GM06990 (cell line): ENCODE measurements at places on chromosomes 11 and 22.

GRCh38 chr11:43546561-43547429 lies 133.7 kb upstream of the HSD17B12 start:
- DNase-seq: no peak

GRCh38 chr11:371051-371450 lies 1.8 kb downstream of the B4GALNT4 start:
- no peak for DNase-seq

- no peak for DNase-seq
Observed at GRCh38 chr22:20998411-20999336, 3.2 kb downstream of the THAP7 start.

GRCh38 chr11:69049490-69049867 lies 747 bp downstream of the TPCN2 start:
- no peak for DNase-seq

DNA sequence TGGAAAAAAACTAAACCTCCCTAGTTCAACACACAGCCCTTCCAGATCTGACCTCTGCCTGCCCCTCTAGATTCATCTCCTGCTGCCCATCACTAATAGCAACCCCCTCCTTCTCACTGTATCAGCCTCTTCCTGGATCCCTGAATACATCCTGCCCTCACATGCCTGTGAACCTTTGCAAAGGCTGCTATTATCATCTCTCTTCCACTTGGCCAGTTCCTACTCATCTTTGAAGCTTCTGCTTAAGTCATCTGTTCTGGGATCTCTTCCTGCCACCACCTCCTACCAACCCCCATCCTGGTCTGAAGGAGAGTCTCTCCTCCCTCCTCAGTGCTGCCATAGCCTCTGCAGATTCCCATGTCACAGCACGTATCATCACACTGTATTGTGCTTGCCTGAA lies 38.0 kb upstream of the AMOTL1 start:
- no peak for DNase-seq

DNA sequence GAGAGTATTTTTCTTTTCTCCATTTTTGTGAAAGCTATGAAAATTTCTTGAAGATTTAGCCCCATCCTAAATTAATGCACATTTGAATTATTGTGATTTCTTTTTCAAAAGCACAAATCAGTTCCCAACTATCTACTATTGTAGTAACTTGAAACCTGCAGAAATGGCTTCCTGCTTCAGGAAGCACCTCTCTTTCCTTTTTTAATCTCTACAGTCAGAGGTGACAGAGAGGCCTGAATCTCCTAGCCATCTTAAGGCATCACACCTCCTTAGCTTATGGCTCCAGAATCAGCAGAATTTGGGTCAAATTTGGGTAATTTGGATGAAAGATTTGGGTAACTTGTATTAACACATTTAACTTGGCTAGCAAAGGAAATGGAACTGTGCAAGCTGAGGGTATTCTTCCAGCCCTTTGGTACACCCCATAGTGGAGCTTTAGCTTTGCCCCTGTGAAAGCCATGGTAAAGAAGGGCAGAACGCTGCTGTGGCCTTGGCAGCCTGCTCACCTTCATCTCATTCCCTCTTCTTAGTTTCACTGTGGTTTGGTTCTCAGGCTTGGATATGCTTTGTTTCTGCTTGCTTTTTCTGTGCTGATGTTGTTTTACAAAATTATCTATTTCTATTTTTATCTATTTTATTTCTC lies 16.2 kb downstream of the TBCEL start:
- no peak for DNase-seq

DNA sequence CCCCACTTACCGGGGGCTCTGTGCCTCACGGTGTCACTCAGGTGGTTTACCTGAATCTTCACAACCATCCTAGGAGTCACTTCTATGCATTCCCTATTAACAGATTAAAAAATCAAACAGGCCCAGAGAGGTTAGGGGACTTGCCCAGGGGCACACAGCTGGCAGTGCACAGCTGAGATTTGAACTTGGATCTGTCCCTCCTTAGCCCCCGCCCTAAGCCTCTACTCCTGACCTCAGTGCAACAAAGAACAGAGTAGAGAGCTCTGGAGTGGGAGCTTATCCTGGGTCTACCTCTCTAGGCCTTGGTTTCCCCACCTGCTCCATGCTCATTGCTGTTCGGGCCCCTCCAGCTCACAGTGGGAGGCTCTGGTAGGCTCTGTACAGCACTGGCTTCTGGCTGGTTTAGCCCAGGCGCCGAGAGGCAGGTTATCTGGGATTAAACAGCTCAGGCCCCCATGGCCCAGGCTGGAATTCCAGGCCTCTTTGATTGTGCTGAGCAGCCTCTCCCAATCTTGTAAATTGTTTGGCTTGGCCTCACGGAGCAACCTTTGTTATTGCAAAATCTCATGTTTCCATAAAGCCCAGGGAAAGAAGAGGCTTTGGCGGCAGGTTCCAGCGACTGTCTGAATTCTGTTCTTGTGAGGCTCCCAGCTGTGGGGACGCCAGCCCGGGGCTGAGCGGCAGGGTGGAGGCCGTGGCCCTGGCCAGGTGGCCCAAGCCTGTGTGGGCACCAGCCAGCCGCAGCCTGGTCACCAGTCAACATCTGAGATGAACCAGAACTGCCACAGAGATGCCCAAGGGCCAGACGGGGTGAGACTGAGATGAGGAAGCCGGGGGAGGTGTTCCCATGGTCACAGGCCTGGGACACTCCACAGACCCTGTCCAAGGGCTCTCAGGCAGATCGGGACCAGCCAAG lies 28.9 kb upstream of the SHISAL1 start:
- no peak for DNase-seq

- DNase-seq: no peak
Observed at GRCh38 chr11:121563900-121564822, 111.4 kb upstream of the SORL1-AS1 start.

DNA sequence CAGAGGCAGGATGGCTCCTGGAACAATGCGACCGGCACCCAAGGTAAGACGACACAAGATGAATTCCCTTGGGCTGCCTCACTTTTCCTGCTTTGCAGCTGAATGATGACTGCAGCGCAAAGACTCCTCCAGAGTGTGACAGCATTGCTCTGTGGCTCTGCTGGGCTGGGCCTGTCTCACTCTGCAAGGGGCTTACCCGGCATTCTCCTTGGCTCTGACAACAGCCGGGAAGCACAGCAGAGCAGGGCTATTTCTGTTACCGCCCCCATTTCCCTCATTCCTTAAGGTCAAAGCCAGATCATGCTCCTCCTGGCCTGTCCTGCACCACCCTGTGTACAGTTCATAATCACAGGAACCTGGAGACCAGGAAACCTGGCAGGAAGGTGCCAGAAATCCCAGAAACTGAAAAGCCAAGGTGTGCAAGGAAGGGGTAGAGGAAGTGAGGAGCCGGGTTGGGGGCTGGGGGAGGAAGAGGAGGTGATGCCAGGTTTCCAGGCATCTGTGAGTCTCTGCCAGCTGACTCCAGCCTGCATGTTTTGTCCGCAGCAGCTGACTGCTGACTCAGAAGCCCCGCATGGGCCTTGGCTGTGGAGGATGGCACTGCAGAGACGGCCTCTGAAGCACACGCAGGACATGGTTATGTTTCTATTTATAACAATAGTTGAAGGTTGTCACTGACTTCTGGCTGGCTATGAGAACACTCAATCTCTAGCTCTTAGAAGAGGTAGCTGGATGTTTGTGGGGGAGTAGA lies 113.6 kb downstream of the MICAL3 start:
- no peak for DNase-seq

DNA sequence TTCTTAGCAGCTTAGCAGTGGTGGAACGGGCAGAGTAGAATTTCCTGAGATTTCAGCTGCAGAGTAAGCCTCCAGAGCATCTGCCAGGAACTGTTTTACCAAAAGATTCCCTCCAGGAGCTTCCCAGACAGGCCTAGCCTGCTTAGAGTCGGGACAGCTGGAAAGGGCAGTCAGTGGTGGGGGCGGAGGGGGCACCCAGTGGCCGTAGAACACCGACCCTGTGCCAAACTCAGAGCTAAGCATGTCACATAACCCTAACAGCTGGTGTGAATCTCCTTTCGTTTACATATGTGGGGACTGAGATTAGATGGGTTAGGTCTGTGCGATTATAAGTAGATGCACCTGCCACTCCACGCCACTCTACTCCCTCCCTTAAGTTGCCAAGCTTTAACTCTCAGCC lies 80.0 kb upstream of the CRTAM start:
- no peak for DNase-seq

DNA sequence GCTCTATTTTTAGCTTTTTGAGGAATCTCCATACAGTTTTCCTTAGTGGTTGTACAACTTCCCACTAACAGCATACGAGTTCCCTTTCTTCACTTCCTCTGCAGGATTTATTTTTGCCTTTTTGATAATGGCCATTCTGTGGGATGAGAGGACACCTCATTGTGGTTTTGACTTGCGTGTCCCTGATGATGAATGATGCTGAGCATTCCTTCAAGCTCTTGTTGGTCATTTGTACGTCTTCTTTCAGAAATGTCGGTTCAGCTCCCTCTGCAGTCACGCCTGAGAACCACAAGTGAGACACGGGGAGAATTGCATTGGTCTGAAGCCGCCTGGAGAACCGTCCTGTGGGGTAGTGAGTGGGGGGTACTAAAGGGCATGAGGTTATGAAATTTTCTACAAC lies 2.0 kb upstream of the KRTAP5-10 start:
- no peak for DNase-seq

DNA sequence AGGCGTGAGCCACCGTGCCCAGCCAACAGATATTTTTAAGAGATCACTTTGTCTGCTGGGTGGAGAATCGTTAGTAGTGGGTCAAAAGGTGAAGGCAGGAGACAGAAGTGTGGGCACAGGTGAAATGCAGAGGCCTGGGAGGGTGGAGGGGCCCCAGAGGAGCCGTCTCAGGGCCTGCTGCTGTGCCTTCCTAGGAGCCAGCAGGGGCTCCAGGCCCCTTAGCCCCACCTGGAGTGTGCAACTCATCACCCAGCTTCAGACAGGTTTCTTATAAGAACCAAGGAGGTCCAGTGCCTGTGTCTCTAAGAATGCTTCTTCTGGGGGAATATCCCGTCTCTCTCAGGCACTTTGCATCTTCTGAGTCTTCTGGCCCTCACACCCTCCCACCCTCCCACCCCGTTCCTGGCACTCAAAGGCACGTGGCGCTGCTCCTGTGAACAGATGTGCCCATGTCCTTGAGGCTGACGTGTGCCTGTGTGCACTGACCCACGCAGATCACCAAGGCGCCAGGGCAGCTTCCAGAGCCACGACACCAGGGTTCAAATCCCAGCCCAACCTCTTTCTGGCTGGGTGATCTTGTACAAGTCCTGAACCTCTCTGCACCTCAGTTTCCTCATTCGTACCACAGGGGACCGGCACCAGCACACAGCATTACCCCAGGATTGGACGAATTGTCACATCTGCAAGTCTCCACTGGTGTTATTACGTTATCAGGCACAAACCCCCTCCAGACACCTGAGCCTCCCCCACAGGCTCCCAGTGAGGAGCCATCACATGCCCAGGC lies 3.4 kb downstream of the ARSA start:
- DNase-seq: no peak

- no peak for DNase-seq
Observed at GRCh38 chr11:60143768-60144167, 39.1 kb downstream of the MS4A6A start.

GRCh38 chr11:62012451-62012831 lies 45.0 kb upstream of the FTH1 start:
- DNase-seq: no peak

GRCh38 chr11:91871791-91872190 lies 352.8 kb upstream of the FAT3 start:
- DNase-seq: no peak

DNA sequence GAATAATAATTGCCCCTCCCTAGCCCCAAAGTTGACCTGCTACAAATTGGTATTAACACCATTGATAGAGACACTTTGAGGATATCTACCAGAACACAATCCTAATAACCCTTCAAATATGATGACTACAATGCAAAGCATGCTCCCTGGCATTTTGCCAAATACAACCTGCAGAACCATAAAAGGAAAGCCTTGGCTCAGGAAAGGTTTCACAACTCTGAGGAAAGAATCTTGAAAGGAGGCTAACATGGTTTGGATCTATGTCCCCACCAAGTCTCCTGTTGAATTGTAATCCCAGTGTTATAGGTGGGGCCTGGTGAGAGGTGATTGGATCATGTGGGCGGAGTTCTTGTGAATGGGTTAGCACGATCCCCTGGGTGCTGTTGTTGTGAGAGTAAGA lies 140.4 kb upstream of the ARHGAP42 start:
- DNase-seq: no peak

GRCh38 chr11:13091373-13091772 lies 82.3 kb downstream of the RASSF10 start:
- DNase-seq: no peak

- no peak for DNase-seq
Observed at GRCh38 chr11:61333550-61334433, 764 bp downstream of the TKFC start.

- DNase-seq: no peak
Observed at GRCh38 chr22:22787786-22788459, 99.7 kb upstream of the IGLL5 start.

GRCh38 chr11:14764579-14765527 lies 121.2 kb downstream of the PDE3B start:
- peak; percentile 57 for DNase-seq

- DNase-seq: no peak
Observed at GRCh38 chr11:95794086-95794485, 3.8 kb downstream of the CEP57 start.

DNA sequence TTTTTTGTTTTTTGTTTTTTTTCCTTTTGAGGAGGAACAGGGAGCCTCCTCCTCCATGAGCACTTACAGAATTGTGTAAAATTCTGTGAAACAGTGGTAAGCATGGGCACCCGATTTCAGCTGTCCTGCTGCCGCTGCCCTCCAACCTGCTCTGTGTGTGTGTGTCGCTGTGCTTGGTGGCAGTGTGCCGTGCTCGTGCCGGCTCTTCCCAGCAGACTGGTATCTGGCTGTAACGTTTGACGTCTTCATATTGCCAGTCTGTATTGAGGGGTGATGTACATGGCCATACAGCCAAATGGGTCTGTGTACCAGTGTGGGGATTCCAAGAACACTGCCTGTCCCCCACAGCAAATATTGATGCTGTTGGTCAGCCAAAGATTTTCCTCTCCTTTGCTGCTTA lies 97.1 kb downstream of the CWC15 start:
- no peak for DNase-seq

DNA sequence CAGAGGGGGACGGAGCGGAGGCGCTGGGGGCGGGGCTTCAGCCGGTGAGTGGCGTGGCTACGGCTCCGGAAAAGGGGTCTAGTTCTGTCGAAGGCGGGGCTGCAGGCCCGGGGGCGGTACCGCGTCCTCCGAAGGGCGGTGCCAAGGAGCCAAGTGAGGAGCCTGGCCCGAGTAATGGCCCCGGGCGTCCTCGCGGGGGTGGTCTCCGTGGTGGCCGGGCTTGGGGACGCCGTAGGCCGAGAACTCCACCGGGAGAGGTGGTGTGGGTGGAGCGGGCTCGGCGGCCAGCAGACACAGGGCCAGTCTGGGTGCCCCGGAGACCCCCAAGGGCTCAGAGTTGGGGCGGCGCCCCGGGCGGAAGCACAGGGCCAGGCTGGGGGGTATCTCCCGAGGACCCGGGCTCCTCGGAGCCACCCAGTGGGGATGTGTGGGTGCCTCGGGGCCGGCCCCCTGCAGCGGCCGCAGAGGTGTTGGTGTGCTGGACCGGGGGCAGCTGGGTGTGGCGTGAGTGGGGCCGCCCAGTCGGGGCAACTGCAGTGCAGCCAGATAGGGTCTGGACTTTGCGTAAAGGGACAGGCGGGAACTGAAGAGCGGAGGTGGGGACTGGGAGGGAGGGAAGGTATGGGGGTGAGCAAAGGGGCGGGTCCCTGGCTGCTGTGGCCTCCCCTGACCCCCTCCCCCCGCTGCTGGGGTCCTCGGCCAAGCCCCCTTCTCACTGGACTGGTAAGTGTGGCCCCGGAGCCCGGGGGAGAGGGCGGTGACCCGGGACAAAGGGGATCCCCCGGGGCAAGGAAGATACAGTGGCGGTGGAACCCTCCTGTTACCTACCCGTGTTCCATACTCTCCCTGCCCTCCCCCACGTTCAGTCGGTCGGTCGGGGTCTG lies 838 bp downstream of the FKBP2 start:
- DNase-seq: no peak

GRCh38 chr11:15471048-15471894 lies 356.5 kb downstream of the INSC start:
- DNase-seq: peak; percentile 5
